ENCODE measurements at places on chromosomes 6 and 20. TPM values are rescaled to one million over a fixed set of nuclear protein-coding genes. Genes with fewer than 3 reads are reported as not detected.

PPP1R14C gene
- total RNA-seq, result 0.08 TPM

MYBL2 gene
- 108 TPM for total RNA-seq

CALHM5 gene
- 0.08 TPM for total RNA-seq

SIRPA gene
- 0.13 TPM for total RNA-seq

DNA sequence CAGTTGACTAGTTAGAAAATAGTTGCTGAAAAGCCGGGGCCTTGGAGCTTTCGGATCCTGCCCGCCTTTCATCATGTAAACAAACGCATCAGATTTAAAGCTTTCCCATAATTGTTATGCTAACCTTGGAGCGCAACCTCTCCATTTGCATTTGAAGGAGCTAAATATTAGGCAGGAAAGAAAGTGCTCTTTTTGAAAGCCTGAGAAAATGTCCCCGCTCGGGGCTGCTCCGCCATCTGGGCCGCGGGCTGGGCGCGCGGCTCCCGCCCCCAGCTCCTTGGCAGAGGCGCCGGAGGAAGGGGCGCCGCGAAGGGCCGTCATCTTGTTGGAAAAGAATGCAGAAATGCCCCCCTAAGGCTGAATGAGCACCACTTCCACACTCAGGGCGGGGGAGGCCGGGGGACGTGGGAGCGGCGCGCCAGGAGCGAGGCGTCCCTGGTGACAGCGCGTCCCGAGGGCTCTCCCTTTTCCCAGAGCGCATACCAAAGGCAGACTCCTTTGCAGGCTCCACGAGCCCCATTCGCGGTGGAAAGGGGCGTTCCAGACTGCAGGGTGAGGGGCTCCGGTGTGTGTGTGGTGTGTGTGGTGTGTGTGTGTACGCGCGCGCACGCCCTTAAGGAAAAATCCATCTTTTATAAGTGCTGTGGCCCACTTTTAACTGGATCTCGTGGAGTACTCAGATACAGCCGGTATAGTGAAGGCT, 145.6 kb upstream of the ID4 start:
- no peak for DNase-seq

DNA sequence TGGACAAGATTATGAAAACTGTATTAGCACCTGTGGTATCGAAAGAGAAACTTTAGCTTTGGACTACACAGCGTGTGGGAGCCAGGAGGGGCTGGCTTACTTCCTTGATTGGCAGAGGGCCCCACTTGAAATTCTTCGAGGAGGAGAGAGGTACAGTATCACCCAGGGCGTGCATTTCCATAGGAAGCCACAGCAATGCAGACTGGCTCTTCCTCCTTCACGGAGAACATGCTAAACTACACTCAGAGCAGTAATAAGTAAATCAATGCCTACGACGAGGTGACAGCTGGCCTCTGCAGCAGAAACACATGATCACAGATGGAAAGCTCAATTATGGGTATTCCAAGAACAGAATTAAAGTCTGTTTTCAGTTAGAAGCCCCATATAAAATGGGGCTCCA, 44.2 kb downstream of the MYLK4 start:
- no peak for DNase-seq

DNA sequence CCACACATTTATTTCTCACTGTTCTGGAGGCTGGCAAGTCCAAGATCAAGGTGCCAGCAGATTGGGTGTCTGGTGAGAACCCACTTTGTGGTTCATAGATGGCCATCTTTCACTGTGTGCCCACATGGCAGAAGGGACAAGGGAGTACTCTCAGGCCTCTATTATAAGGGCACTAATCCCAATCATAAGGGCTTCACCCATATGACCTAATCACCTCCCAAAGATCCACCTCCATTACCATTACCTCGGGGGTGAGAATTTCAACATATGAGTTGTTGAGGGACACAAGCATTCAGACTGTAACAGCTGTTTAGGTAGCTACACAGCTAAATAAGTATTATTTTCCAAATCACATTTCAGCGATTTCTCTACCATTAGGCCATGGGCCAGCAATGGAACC, 2.5 kb upstream of the PRND start:
- no peak for DNase-seq

DNA sequence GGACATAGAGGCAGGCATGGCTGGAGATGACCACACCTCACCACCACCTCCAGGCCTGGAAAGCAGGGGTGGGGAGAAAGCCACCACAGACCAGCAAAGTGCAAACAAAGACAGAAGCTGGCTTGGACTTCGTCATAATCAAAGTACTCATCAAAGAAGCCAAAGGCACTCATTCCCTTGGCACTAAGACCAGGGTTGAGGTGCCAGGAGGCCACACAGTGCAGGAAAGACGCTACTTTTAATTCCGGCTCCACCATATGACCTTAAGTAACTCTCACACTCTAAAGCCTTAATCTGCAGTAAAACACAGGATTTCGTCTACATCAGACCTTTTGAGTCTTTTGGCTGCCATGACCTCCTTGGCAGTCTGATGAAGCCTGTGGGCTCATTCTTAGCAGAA, 123.1 kb downstream of the HIVEP2 start:
- no peak for DNase-seq

DNA sequence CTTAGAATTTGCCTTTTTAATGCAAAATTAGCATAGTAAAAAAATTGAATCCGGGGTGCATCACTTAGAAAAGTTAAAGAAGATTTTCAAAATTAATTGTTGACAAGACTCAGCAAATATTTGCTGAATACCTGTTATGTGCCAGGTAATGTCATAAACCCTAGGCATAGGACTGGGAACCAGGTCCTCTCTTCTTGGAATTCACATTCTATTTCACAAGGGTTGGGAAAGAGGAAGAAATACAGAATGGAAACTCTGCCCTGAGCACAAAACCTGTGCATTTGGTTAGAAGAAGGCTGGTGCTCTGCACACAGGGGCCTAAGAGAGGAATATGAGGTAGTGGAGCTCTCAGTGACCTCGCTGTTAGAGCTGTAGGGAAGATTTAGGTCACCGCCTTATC, 573.8 kb upstream of the AGPAT4 start:
- no peak for DNase-seq

GRCh38 chr6:70151616-70152015, 151.3 kb downstream of the COL9A1 start:
- no peak for DNase-seq

DNA sequence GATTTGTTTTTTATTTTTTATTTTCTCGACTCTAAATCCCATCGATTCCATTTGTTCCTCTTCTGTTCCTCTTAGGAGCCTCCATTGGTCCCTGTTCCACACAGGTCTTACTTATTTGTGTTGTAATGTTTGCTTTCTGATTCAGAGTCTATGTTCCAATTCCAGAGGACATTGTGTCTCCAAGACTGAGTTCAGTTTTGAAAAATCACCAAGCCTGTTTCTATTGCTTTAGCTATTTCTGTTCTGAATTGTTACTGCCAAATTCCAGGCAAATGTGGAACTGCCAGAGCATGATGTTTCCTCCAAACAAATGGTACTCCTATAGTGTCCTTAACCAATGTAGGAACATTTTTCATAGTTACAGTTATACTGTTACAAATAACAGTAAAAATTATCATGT, 270.9 kb upstream of the SPTLC3 start:
- DNase-seq, result no peak
